ENCODE measurements at places on chromosomes 5 and 9.

- no peak for DNase-seq
Measured at GRCh38 chr5:35821513-35821912, 35.2 kb upstream of the IL7R start.

GRCh38 chr9:135799261-135799660 lies 97.3 kb downstream of the KCNT1 start:
- no peak for DNase-seq

- DNase-seq: no peak
Measured at GRCh38 chr9:127703289-127703946, 3.4 kb upstream of the CFAP157 start.

DNA sequence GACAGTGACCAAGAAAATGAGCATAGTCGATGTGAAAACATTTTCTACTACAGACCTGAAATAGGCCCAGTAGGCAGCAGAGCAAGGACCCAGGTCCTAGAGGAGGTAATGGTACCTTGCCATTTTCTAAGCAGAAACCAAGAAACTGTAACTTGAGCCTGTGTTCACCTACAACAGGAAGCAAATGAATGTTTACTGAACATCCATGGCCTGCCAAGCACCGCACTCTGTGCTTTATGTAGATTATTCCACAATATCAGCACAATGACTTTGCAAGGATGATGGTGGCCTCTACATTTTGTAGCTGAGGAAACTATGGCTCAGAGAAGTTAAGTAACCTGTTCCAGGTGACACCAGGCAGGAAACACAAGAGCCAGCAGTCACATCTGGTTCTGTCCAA lies 215.3 kb downstream of the SPOCK1 start:
- no peak for DNase-seq

- DNase-seq: no peak
Measured at GRCh38 chr9:99391937-99392594, 170.0 kb downstream of the SEC61B start.

GRCh38 chr9:36470643-36471290 lies 70.7 kb upstream of the RNF38 start:
- no peak for DNase-seq

- DNase-seq: peak; percentile 52
Measured at GRCh38 chr5:82097-82496, 9.9 kb upstream of the PLEKHG4B start.

All from HepG2 (cell line).